ENCODE measurements at places on chromosomes 1 and 21.
A peak's percentile ranks its signal among the peaks of the same experiment; 100 is the strongest.

DNA sequence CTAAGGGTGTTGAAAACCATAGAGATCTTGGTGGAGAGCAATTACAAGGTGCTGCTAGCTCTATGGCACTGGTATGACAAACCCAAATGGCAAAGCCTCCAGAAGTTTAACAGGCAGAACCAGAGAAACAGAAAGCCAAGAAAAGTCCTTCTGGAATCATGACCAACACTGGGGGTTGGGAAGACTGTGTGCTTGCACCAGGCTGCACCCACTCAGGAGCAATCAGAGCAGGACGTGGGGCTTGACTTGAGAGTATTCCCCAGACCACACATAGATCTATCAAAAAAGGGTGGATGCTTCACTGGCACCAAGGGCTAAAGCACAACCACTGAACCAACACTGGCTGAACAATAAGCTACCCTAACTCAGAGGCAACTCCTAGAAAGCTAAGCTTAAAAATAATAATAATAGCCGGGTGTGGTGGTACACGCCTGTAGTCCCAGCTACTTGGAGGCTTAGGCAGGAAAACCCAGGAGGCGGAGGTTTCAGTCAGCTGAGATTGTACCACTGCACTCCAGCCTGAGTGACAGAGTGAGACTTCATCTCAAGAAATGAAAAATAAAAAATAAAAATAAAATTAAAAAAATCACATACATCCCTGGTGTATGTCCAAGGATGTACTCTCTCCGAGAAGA, 20.1 kb upstream of the ENSA start:
- DNase-seq = no peak

DNA sequence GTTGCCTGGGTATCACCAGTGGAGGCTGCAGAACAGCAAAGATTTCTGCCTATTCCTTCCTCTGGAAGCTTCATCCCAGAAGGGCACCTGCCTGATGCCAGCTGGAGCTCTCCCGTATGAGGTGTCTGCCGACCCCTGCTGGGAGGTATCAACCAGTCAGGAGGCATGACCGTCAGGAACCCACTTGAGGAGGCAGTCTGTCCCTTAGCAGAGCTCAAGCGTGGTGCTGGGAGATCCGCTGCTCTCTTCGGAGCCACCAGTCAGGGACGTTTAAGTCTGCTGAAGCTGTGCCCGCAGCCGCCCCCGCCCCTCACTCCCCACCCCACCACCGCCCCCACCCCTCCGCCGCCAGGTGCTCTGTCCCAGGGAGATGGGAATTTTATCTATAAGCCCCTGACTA, 23.1 kb upstream of the HFM1 start:
- no peak for DNase-seq

DNA sequence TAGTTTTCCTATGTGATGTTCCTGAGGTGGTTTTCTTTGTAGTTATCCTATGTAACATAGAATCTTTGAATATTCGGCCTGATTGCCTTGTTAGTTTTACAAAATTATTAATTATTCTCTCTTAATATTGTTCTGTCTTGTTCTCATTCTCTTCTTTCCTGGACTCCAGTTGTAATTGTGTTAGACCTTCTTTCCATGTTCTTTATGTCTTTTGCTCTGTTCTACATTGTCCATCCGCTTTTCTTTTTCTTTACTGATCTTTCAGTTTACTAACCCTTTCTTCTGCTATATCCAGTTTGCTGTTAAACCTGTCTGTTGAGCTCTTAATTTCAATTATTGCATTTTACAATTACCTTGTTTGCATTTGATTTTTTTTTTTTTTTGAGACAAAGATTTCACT, 89.3 kb downstream of the PEX14 start:
- DNase-seq = no peak

GRCh38 chr1:52913014-52913413, 8.5 kb downstream of the ECHDC2 start:
- DNase-seq = no peak

DNA sequence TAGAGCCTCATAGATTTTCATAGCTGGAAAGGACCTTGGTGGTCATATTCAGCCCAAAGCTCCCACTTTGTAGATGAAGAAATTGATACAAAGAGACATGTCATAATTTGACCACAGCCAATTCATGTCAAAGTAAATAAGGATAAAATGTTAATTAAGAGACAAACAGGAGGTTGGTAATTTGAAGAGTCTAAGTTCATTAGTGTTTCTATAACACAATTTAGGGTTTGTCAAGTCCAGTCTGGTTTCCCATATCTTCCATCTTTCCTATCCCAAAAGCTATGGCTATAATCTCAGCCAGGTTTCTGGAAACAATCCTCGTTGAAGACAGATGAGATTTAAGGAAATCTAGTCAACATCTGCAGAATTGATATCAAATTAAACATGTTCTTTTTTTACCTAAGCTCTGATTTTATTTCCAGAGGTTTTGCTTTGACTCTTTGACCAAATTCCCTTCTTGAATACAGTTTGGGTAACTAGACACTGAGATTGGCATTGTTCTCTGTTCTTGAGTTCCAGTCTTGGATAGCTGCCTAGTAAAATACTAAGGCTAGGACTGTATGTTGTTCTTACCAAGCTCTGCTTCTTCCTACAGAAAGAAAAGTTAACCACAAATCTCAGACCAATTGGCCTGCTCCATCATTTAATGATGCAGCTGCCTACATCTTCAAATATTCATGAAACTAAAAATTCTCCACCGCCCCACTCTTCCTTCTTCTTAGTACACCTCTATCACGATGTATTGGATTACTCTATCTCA, 62.0 kb downstream of the SLC44A5 start:
- no peak for DNase-seq

- no peak for DNase-seq
These were observed 89.0 kb upstream of the CHODL start for GRCh38 chr21:18155508-18156193.

- DNase-seq = no peak
These were observed 13.2 kb downstream of the SEMA6C start for GRCh38 chr1:151133018-151133806.

DNA sequence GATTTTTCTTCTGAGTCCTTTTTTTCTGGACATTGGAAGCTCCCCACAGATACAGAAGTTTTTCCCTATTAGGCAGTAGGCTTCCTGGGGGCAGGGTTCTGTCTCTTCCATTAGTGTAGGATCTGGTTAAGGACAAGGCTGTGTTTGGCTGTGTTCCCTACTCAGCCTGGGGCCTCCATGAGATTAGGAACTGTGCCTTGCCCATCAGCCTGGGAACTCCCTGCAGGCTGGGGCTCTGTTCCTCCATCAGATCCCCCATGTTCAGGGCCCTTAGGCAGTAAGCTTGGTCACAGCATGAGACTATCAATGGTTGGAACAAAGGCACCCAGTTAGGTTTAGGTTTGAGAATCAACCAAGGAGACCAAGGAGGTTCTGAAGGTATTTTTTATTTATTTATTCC, 22.7 kb downstream of the NAV1 start:
- DNase-seq = no peak

DNA sequence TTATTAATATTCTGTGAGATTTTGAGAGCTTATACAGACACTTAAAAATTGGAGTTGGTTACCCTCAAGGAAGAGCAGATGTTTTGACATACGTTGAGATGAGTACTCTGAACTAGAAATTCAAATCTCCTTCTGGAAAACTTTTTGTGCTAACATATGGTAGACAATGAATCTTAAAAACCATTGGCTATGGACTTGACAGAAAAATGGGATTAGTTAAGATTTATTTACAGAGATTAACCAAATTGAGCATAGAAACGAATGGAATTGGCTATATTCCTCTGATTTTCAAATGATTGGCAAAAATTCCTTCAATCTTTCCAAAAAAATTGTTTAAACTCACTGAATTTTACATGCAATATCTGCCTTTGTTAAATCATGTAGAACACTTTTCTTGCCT, 1392.9 kb downstream of the BRINP3 start:
- DNase-seq = no peak

GRCh38 chr1:152643945-152644344, 19.2 kb upstream of the LCE2D start:
- no peak for DNase-seq

DNA sequence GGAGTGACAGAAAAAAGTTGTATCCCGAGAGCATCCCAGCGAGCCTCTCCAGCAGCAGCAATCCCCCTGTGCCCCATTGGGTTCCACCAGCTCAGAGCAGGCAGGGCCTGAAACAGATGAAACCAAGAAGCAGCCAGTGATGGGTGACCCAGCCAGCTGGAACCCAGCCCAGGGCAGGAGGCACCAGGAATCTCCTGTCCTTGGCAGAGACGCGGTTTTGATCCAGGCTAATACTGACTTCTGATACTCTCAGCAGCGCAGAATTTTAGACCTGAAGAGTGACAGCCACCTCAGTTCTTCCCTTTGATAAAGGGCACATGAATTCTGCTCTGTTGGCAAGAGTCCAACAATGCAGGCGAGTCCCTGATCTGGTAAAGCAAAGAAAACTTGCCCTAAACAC, 11.4 kb upstream of the OLIG1 start:
- DNase-seq = no peak

GRCh38 chr1:170407138-170407537, 124.8 kb upstream of the GORAB start:
- DNase-seq = no peak

- DNase-seq = peak; percentile 37
These were observed 82.8 kb downstream of the CD247 start for GRCh38 chr1:167435484-167435883.

DNA sequence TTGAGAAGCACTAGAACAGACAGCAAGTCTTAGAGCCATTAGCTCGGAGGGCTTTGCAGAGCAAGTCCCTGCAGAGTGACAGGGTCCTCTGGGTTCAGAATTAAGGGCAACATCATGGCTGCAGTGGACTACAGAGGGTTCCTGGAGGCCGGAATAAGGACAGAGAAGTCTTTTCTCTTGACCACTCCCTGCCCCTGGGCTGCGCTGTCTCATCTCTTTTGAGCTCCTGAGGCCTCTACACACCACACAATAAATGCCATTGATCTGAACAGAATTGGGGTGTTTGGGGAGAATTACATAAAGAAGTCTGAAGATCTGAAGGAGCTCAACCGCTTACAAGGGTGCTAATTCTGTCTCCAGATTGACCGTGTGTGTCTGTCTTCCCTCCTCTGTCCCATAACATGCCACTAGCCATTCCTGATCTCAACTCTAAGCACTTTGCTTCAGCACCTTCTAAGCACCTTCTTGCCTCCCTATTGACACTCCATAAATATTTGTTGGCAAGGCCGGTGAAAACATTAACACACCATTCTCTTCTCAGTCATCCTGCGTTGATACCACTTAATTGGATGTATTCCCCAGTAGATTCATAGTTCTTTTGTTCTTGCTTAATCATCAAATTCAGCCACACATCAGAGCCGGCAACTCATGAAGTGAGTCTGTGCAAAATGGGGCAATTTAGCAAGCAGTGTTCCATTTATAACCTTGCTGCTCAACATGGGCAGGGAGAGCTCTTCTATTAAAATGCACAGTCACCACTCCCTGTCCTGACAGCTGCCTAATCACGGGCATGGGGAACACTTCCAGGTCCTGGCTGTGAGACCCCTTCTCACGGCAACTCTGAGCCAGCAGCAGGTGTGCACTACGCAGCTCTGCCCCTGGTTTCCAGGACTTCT, 49.7 kb downstream of the NMNAT2 start:
- DNase-seq = no peak

DNA sequence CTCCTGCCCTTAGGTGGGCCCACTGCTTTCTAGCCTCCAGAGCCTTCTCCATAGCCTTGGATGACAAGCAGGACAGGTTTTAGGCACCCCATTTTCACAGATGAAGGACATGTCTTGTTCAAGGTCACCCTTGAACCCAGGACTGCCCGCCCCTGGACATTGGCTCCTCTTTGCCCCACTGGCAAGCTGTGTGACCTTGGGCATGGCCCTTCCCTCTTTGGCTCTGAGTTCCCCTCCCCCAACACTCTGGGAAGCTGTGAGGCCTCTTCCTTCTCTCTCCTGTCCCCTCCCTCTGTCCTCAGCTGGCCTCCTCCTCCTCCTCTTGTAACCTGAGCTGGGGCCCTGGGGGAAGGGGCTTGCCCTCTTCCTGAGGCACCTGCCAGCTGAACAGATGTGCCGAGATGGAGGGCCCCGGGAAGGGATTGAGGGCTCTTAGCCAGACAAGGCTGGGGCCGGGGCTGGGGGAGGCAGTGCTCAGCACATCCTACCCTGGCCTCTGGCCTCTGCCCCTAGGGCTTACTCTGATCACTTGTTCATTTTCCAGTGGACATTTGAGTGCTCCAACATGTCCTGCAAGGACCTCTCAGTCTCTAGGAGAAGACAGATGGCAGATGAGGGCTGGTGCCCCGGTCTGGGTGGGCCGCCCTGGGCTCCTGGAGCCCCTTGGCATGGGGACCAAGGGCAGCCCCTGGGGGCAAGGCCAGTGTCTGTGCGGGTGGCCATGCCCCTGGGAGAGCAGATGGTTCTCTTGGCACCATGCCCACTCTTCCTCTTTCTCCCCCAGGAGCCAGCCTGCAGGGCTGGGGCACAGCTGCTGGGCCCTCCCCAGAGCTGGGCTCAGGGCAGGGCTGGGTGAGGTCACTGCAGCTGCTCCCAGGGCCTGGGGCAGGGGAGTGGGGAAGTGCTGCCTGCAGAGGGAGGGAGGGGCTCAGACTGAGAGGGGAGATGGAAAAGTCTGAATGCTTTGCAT, 10.7 kb downstream of the FOXO6 start:
- no peak for DNase-seq

GRCh38 chr1:197981561-197981960, 64.4 kb downstream of the LHX9 start:
- no peak for DNase-seq

- DNase-seq = no peak
These were observed 41.7 kb downstream of the SEC16B start for GRCh38 chr1:177928194-177928593.

- no peak for DNase-seq
These were observed 825 bp downstream of the DCAF8 start for GRCh38 chr1:160261556-160261892.

DNA sequence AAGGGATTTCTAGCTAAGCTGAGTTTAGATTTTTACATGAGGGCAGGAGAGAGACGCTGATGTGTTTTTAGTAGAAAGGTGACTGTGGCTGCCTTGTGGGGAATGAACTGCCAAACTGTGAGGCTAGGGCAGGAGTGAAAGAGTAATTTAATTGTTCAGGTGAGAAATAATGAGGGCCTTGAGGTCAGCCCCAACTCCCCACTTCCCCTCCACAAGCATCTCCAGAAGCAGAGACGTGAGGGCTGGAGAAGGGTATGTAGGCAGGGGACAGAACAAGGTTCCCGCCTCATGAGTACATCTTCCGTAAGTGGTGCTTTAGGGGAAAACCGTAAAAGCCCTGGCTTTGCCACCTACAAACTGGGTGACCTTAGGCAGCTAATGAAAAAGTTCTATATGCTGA, 70.8 kb downstream of the WARS2 start:
- no peak for DNase-seq

GRCh38 chr1:230137337-230137815, 70.3 kb downstream of the GALNT2 start:
- DNase-seq = no peak

GRCh38 chr1:29639741-29640427, 403.6 kb downstream of the PTPRU start:
- DNase-seq = no peak

GRCh38 chr1:219507437-219507836, 105.5 kb downstream of the ZC3H11B start:
- no peak for DNase-seq

- DNase-seq = no peak
These were observed 17.4 kb downstream of the DMRTB1 start for GRCh38 chr1:53476579-53476978.

All from Karpas-422 (cell line).